ENCODE measurements at places on chromosomes 4 and X. TPM values are rescaled to one million over a fixed set of nuclear protein-coding genes. Genes with fewer than 3 reads are reported as not detected.

- ATAC-seq: no peak
Observed at GRCh38 chr4:119105605-119106004, 30.0 kb upstream of the MYOZ2 start.

Gene SASH3
- 1.6 TPM for total RNA-seq

DNA sequence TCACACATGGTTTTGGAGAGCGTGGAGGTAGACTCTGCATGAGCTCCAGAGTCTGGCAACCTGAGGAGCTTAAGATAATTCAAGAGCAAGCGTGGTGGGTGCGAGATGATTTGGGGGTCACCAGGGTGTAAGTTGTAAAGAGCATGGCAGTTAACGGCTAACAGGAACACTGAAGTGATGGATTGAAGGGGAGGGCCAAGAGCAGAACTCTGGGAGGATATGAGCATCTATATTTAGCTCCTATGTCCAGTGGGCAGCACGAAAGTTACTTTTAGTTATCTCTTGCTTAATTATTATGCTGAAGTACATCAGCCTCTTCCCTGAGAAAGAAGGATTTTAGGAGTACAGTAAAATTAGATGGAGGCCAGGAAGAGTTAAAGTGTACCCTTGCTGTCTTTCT is 231.9 kb upstream of the HAND2 start:
- ATAC-seq: no peak

GRCh38 chr4:69986663-69987062 is 9.1 kb upstream of the STATH start:
- no peak for ATAC-seq

DNA sequence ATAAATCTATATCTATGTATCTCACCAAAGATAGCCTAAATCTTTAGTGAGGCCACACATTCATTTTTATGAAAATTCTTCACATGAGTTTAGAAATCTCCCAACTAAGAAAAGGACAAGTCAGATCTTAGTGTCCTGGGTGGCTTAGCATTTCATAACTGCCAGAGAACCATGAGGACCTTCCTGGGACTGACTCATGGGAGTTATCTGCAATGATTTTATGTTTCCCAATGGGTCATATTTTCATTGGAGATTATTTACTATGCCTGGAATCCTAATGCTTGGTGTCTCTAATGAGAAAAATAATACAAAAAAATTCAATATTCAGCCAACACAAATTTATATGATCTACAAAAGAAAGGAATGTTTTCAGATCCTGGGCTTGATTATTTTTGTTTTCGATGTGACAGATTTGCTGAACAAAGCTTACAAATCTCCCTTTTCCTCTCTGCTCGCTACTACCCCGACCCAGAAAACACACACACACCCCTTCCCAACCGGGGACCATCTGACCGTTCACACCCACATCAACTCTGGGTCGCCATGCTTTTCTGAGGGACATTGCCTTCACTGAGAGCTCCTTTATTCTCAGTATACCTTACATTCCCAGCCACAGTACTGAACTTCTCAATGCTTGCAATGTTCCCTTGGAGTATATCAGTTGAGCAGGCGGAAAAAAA is 40.1 kb downstream of the SORBS2 start:
- no peak for ATAC-seq

DNA sequence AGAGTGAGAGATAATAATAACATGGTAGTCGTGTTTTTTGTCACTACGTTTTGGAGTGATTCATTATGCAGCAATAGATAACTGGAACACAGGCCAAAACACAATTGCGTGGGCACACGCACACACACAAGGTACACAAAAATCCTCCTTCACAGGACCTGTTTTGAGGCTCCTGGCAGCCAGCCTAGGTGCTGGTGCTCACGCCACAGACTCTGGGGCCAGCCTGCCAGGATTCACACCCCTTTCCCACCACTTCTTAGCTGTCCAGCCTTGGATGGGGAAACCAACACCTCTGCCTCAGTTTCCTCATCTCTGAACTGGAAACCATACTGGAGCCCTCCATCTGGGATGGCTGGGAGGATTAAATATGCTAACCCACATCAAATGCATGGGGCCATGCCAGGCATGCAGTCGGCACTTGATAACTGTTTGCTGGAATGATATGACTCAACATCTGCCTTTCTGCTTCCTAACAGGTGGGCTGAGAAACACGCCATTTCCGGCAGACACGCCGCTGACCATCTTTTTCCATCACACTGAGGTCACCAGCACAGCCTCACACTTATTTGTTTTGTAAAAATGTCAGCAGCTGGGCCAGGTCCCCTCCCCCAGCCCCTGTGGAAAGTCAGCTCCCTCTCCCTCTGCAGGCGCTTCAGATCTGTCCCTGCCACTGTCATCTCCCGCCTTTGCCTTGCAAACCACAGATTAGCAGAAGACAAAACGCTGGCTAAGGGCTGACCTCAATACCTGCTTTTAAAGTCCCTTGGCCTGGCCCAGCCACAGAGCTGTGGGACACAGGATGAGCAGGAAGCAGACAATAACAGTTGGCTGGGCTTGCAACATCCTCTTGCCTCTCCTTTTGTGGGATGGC is 237.5 kb downstream of the BCOR start:
- peak; percentile 23 for ATAC-seq

Gene LUZP4
- not detected for total RNA-seq

DNA sequence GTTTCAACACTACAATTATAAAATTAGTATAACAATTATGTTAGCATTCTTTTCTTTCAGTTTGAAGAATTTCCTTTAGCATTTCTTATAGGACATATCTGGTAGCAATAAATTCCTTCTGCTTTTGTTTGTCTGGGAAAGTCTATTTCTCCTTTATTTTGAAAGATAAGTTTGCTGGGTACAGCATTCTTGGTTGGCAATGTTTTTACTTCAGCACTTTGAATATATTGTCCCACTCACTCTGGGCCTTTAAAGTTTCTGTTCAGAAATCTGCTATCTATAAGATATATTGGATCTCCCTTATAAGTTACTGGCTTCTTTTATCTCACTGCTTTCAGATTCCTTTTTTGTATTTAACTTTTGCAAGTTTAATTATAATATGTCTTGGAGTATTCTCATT is 222.1 kb downstream of the PARM1 start:
- no peak for ATAC-seq

- peak; percentile 56 for ATAC-seq
Observed at GRCh38 chr4:98928131-98928504, 815 bp downstream of the EIF4E start.

Gene UNC5C
- 0.16 TPM for total RNA-seq

DNA sequence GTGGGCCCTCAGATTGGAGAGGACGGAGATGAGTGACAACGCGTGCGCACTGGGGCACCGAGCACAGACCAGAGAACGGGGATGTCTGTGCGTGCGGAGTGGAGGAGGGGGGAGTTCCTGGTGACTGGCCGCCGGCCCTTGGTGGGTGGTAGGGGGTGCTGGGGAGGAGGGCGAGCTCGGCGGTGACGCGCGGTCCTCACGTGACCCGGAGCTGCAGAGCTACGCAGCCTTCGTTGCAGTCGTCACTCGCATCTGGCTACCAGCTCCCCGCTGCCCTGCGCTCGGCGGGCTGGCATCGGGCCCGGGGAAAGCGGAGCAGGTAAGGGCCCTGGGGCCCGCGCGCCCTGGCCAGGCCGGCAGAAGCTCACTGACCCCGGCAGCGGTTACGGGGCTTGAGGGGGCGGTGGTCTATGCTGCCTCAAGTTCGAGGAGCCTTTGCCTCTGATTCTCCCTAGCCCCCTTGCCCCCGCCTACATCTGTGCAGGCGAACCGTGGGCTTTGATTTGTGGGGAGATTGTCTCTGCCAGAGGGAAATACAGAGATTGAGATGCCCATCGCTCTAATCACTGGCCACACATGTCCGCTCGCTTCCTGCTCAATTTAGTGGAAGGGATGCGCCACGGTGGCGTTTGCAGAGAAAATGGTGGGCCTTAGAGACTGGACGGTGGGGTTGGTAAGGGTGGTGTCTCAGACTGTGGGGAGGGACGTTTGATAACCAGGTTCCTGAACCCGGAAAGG is at the start of gene ARMCX4:
TSS of gene ARMCX4 (plus strand) at position 245 of the 738 bp plus-strand sequence. CDS start 3,134 bp downstream, outside the sequence.
- ATAC-seq: peak; percentile 60

DNA sequence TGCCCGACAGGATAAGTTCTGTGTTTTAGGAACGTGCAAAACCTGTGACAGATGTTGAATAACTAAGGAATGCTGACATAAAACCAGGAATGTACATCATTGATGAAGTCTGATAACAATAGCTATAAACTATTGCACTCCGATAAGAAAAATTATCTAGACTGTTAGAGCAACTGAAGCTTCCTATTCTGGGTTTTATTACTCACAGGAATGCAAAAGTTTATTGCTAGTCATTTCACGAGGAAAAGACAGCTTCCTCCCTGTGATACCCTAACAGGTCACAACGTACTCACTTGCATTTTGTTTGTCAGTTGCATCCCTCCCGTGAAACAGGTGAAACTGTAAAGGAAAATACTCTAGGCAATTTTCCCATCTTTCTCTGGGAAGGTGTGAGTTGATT is 65.9 kb downstream of the CLDN22 start:
- no peak for ATAC-seq

DNA sequence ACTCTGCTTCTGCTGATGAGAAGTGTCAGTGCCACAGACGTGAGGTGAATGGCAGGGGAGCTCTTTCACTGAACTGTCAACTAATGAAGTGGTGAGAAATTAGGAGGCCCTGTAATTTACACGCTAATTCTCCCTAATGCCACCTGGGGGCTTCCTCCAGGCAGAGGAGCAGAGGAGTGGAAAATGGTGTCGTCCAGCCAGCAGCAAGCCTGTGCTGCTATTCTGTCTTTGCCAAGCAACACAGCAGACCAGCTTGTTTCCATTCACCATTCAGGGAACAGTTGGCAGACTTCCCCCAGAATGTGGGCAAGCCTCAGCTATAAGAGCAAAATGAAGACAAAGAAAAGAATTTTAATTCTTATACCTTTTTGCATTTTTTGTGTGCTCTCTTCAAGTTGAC is 245.2 kb upstream of the TET2 start:
- no peak for ATAC-seq

Gene ETDB
- not detected for total RNA-seq

Gene INTS6L
- total RNA-seq: 5.3 TPM

DNA sequence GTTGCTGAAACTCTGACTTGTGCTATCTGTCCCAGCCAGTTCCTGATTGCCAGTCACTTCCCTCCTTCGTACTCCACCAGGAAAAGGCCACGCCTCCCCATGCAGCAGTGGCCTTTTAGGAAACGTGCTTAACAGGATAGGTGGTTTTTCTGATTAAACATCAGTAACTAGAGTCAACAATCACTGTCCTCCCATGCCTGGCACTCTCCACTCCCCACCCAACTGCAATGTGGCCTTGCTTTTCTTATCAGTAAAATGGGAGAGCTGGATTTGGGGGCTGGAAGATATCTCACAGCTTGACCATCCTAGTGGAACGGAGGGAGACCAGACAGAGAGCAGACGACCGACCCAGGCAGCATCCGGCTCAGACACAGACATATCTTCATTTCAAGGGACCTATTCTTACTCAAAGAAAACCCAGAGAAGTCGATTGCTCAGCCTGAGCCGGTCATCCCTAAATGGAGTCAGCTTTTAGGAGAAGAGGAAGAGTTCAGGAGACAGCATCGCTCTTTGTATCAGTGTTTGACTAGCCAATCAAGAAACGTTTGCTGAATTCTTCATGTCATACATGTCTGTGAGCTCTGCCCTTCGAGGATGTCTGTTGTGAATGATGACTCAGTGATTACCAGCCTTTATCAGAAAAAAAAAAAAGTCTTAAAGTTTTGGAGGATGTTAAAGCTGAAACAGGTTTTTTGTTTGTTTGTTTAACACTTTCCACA is 12.7 kb upstream of the UBA6 start:
- ATAC-seq: peak; percentile 81

Gene SPARCL1
- 31.0 TPM for total RNA-seq

Gene AMOT
- 3.3 TPM for total RNA-seq

Gene ZNF595
- 6.9 TPM for total RNA-seq

DNA sequence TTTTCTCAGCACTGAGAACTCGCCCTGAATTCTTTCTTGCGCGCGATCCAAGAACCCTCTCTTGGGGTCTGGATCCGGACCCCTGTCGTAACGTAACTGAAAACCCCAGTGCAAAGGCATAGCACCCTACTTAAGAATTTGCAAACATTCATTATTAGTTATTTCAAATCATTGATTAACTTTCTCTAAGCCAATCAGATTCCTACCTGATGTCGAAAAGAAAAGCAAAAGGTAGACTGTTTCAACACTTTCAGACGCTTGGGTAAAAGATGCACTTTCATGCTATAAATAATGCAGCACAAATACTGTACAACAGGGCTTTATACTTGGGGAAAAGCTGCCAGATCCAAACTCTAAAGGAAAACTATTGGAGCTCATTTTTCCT is 817 bp upstream of the WDR19 start:
- no peak for ATAC-seq

DNA sequence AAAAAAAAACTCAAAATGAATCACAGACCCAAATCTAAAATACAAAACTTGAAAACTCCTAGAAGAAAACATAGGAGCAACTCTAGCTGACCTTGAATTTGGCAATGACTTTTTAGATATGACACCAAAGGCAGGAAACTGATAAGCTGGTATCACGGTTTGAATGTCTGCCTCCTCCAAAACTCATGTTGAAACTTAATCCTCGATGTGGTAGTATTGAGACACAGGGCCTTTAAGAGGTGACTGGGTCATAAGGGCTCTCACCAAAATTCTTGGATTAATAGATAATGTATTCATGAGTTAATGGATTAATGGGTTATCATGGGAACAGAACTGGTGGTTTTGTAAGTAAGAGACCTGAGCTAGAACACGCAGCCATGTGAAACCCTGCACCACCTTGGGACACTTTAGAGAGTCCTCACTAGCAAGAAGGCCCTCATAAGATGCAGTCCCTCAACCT is 40.5 kb downstream of the FRYL start:
- ATAC-seq: no peak

DNA sequence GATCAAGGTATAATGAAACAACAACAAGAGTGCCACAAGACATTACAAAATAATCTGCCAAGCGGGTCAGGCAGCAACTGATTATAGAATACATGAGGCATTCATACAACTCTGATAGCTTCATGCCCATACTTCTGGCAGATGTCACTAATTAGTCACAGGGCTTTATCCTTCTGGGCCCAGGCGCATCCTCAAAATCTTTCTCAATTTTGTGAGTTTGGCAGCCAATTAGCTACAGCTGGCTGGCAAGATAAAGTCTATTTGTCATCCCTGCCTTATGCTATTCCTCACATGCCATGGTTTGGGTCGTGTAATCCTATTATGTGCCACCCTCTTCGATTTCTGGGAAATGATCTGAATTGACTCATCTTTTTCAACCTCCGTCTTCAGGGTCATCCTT is 254.3 kb downstream of the PACRGL start:
- ATAC-seq: no peak

- ATAC-seq: no peak
Observed at GRCh38 chr4:145043306-145043705, 54.7 kb downstream of the ANAPC10 start.

Gene ZAR1
- not detected for total RNA-seq

DNA sequence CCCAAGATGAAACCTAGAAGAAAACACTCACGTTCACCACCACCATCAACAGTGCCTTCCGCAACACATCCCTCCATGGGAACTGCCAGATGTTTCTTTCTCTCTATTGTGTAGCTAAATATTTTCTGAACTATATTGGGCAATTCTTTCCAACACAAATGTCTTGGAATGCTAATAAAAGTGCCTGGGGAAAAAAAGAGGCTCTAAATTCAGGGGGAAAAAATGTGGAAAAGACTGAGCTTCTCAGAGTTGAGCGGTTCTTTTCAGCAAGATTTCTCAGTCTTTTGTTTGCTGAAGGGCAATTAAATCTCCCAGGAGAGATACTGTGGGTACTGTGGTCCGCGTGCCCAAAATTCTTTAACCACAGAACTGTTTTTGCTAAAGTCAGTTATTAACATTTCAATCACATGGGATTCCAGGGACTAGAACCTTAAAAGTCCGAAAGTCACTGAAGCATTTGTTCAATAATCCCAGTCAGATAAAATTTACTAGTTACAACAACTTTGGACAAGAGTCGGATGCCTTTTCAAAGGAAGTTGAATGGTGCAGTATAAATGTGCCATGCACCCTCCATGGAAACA is 51.9 kb upstream of the DHRSX start:
- ATAC-seq: no peak
